ENCODE measurements at places on chromosomes 12 and 14.

GRCh38 chr12:56488041-56488955 is at the start of gene GLS2:
GLS2 (minus strand) TSS chr12:56488161; CDS start chr12:56488118, 43 bp downstream.
- peak; percentile 95 for DNase-seq

DNA sequence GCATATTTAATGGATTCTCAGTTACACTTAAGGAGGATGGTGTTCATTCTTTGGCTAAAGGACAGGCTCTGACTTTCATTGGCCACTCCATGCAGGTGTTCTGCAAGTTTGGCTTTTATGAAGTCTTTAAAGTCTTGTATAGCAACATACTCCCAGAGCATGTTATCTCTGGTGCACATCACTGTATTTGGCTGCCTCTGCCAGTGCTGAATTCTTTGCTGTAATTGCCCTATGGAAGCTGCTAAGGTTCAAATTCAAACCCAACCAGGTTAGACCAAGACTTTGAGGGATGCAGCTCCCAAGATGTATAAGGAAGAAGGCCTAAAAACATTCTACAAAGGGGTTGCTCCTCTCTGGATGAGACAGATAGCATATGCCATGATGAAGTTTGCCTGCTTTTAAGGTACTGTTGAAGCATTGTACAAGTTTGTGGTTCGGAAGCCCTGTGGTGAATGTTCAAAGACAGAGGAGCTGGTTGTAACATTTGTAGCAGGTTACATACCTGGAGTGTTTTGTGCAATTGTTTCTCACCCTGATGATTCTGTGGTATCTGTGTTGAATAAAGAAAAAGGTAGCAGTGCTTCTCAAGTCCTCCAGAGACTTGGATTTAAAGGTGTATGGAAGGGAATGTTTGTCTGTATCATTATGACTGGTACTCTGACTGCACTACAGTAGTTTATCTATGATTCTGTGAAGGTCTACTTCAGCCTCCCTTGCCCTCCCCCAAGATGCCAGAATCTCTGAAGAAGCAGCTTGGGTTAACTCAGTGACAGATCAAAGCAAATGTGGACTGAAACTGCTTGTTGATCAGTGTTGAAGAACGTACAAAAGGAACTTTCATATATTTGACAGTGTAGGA is 19.4 kb downstream of the TMEM116 start:
- DNase-seq: no peak

GRCh38 chr14:57052705-57053302 is 215.9 kb downstream of the EXOC5 start:
- DNase-seq: no peak

DNA sequence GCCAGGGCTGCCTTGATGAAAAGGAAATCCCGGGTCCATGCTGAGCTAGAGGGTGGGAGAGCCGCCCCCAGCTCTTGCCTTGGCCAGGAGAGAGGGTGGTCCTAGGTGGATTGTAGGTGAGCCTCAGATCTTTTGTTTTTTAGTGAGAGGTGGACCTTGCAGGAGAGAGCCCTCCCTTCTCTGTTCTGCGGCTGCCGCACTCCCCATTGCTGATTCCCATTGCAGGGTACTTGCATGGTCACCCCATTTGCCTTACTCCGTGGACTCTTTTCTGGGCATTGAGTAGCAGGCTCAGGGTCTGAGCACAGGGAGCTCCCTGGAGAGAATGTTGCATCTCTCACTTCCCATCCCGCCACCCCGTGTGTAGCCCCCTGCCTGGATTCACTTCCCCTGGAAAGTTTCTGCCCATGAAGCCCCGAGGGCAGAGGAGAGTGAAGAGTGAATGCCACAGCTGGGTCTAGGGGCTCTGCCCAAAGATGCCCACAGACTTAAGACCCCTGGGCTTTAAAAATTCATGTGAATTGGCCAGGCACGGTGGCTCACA is 10.2 kb downstream of the VASH1 start:
- DNase-seq: peak; percentile 7

Measured in lower leg skin (tissue), 4 donors.